Anterior cingulate cortex (tissue), 58 donors: ENCODE measurements at places on chromosomes 2 and 18.
A peak's percentile ranks its signal among the peaks of the same experiment; 100 is the strongest.

DNA sequence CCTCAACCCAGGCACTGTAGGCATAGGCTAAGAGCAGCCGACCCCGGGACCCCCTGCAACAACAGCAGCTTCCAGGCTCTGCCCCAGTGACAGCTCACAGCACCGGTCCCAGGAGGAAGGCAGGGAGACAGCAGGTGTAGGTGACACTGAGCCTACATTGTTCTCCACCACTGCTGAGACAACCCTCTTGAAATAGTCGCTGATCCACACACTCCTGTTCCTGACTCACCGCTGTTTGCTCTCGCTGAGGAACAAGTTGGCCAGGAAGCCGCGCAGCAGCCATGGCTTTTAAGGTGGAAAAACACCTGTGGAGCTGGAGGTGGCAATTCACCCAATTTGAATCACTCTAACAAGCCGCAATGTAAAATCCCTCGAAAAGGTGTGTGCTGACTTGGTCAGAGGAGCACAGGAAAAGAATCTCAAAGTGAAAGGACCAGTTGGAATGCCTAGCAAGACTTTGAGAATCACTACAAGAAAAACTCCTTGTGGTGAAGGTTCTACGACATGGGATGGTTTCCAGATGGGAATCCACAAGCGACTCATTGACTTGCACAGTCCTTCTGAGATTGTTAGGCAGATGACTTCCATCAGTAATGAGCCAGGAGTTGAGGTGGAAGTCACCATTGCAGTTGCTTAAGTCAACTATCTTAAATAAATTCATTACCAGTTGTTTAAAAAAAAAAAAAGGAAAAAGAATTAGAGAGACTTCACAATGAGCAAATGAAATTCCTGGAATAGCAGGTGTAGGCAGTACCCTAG lies 167.5 kb downstream of the ARL4C start:
- DNase-seq: no peak

DNA sequence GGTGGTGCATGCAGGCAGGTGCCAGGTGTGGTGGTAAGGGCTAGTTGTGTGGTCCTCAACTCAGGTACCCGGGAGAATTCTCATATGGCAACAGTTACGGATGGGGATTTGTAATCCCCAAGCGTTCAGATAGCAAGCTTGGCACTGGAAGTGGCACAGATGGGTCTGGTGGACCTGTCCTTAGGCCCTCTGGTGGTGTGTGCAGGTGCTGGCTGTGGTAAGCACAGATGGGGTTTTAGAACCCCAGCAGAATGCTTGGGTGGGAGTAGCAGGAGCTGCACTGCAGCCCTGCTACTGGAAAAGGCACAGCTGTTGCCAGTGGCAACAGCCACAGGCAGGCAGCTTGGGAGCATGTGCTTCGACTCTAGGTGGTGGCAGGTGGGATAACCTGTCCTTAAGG lies 948.2 kb upstream of the FAM98A start:
- no peak for DNase-seq

DNA sequence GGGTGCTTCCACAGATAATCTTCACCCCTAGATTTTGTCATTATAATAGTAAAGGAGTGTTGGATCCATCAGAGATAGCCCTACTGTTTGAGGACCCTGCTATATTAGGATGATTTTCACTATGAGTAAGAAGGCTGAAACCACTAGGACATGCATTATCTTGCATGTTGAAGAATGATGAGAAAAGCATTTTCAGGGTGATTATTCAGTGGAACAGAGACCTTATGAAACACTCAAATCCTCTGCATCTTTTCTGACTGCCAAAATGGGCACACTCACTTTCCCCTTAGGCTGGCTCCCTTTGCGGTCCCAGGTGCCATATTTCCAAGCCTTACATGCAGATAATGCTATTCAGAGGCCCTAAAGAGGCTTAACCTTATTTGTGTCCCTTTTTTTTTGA lies 296.9 kb downstream of the RND3 start:
- no peak for DNase-seq

- DNase-seq: no peak
Measured at GRCh38 chr2:70024284-70024683, 62.9 kb upstream of the ASPRV1 start.

GRCh38 chr2:183740241-183740640 lies 616.0 kb downstream of the NUP35 start:
- no peak for DNase-seq

- DNase-seq: no peak
Measured at GRCh38 chr2:145599756-145600155, 1079.8 kb upstream of the ZEB2 start.

- DNase-seq: no peak
Measured at GRCh38 chr2:45705233-45705632, 53.8 kb downstream of the PRKCE start.

DNA sequence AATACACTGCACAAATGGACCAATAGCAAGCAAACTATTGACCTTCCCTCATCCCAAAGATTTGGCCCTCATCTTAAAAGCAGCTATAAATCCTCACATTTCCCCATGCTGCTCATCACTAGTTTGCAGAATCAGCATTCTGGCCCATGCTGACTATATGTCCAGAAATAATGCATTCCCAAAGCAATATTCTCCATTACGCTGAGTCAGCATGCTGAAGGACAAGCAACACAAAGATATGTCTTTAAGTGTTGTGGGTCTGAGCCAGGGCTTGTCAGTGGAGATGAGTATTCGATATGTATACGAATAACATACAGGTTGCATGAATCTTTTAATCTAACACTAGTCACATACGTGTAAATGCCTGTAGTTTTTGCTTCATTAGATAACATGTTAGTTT lies 1045.0 kb upstream of the DDX18 start:
- DNase-seq: no peak

DNA sequence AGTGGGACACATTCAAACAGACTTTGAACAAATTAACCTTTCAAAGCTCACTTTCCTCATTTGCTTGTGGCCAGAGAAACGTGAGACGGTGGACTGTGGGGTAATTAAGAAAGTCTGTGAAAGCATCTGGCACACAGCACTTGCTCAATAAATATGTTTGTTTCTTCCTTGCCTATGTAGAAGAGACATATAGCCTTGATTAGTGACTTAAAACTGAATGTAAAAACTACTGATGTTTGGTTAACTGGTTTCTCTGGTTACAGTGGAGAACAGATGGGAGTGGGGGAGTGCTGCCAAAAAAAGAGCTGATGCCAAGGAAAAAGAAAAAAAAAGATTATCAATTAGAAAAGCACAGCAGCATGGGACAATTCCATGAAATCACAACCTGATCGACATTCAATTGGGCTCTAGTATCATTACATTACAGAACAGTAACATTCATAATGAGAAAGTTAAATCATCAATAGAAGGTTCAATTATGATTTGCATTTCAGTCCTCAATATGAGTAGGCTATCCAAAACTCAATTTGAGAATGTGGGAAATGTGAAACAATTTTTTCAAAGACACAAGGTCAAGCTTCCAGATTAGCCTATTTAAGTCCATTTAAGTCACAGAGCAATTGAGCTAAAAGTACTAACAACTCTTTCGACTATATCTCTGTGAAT lies 14.7 kb downstream of the CUL3 start:
- DNase-seq: no peak

- no peak for DNase-seq
Measured at GRCh38 chr18:67705748-67706147, 189.2 kb upstream of the DSEL start.

DNA sequence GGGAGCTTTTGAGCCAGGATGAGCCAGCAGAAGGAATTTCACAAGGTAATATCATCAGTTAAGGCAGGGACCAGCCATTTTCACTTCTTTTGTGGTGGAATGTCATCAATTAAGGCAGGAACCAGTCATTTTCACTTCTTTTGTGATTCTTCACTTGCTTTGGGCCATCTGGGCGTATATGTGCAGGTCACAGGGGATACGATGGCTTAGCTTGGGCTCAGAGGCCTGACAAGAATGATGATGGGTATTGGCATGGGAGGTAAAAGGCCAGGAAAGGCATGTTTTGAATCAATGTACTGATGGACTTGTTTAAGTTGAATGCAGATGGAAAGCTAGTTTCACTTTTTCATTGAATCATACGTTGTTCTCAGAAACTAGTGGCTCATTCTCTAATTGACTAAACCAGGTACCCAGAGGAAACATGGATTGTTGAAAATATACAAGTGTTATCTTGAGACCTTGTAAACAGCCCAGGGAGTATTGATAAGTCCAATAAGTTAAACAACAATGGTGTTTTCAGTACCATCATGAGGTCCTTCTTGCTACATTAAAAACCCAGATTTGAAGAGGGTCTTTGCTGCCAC lies 1672.5 kb upstream of the DDX18 start:
- no peak for DNase-seq

GRCh38 chr2:54866868-54867267 lies 143.4 kb downstream of the EML6 start:
- no peak for DNase-seq

DNA sequence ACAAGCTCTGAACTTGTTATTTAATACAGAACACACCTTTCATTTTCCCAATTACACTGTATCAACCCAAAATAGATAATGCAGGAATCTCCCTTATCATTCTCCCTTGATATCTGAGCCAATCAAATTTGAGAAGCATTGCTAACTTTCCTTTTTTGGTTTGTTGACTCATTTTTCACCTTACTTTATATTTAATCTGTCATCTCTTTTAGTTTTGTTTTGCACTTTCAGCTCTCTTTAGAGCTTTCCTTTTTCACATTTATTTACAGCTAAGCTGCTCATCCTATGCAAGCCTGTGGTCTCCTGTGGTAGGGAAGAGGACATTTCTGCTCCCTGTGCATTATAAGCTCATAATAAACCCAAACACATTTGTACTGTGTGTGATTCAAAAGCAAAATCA lies 50.1 kb downstream of the ITGAV start:
- no peak for DNase-seq

DNA sequence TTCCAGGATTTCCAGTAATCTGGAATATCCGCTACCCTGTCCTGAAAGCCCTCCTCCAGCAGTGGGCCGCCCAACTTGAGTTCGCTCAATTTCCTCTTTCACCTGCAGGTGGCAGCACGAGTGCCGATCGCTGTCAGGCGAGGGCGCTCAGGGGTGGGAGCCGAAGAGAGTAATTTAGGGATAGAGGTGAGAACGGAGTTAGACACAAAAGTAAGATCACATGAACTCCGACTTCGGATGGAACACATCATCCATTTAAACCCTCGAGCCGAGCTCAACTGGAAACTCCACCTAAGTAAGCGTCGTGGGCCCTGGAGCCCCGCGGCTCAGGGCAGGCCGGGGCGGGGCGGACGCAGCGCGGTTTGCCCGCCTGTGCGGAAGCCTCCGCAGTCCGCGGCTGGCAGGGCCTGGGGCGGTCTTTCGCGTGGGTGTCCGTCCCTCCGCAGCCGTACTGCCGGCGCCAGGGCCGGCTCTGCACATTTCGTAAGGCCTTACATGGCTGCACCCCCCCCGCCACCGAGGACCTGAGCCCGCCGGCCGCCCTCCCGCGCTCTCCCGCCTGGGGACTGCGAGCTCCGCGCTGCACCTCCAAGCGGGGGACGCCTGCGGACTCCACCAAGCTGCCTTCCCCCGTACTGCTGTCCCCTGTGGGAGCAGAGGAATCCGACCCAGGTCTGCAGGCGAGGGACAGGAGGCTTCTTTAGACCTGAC lies 61.2 kb downstream of the SEMA4F start:
- DNase-seq: peak; percentile 49

- no peak for DNase-seq
Measured at GRCh38 chr2:235453605-235454151, 40.2 kb upstream of the AGAP1 start.

DNA sequence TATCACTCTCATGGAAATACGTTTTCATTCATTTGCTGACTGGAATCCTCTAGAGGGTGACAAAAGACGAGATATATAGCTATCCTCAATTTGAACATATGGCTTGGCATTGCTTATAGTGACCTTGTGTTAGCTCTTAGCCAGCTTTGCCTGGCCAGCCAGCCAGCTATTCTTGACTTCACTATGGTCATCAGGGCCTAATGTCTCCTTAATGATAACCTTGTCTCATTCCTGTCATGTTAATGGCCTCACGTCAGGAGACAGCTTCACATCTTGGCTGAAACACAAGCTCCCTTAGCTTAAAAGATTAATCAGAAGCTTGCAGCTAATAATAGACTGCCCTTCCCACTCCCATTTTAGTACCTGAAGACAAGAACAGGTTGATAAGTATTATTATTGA lies 1517.5 kb upstream of the PIK3C3 start:
- DNase-seq: no peak

GRCh38 chr18:55226044-55226443 lies 266.8 kb upstream of the CCDC68 start:
- no peak for DNase-seq

DNA sequence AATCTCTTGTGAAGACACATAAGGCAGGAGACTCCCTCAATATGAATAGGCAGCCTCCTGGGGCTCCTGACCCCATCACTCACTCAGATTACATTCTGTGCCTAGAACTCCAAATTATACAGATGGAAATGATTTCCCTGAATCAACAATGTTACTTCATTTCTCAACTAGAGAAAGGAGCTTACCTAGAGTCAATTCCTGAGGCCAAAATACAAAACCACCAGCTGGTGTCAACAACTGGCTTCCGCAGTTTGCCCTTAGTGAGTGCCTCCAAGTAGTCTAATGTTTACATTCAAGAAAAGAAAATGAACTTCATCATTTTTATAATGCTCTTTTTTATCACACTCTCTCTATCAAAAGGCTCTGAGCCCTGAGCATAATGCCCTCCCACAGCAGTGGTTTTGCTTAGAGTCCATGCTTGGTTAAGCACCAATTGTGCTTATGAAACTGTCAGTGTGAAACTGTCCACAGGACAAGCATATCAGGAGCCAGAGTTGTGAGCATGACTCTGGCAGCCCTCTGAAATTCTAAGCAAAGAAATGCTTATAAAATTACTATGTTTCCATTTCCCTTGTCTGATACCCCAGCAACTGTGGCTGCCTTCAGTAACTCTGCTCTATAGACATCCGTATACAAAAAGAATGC lies 305.7 kb upstream of the PKDCC start:
- no peak for DNase-seq

GRCh38 chr2:120845277-120845676 lies 109.6 kb downstream of the GLI2 start:
- DNase-seq: no peak

- DNase-seq: no peak
Measured at GRCh38 chr2:63840081-63840784, 1.5 kb upstream of the UGP2 start.

DNA sequence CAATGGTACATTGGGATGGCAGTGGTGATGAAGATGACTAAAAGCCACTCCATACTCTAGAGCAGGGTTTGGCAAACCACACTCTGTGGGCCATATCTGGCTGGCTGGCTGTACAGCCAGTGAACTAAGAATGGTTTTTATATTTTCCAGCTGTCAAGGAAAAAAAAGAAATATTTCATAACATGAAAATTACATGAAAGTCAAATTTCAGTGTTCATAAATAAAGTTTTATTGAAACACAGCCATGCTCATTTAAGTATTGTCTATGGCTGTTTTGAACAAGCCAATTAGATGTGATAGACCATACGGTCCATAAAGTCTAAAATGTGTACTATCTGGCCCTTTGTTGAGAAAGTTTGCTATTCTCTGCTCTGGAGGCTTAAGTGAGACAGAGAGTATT lies 1.5 kb downstream of the TTC21B start:
- DNase-seq: no peak

DNA sequence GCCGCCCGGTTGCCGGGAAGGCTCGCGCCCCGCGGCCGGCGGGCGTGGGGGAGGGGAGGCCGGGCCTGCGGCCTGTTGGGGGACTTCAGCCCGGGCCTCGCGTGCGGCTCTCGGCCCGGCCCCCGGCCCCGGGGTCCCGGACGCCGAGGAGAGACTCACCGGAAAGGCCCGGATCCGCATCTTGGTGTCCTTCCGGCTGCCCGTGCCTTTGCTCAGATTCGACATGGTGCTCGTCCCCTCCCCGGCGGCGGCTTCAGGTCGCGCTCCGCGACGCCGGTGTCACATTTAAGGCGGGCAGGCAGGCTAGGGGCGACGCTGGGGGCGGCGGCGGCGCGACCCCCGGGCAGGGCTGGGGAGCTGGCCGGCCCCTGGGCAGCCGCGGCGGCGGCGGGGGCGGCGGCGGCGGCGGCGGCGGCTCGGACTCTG lies 365 bp downstream of the CUL3 start:
- no peak for DNase-seq
